HepG2 (cell line): ENCODE measurements at places on chromosomes 3 and 15. TPM values are rescaled to one million over a fixed set of nuclear protein-coding genes. Genes with fewer than 3 reads are reported as not detected.

The PLA2G4E gene
- polyA plus RNA-seq: 0.01 TPM in 1 of 2 replicates, not detected in the other

The EPHB1 gene
- polyA plus RNA-seq: 0.13 and 0.21 TPM in 2 replicates

DNA sequence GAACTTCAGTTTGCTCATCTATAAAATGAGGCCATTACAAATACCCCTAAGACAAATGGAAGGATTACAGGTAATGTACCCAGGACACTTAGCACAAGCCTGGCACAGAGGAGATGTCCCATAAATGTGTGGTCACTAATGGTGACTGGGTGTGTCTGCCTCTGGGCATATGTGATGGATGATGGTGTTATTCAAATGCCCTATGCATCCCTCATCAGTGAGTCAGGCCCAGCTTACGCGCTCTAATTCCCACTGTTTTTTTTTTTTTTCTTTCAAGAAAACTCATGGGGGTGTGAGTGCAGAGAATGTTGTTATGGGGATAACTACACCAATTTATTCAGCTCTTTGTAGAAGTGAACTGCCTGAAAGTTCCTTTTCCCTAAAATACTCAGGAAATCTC is 23.6 kb upstream of the KIF23 start:
- no peak for DNase-seq

- no peak for DNase-seq
Measured at GRCh38 chr3:115804713-115805119, 181.4 kb downstream of the GAP43 start.

GRCh38 chr3:177683586-177683985 is 486.3 kb upstream of the TBL1XR1 start:
- no peak for DNase-seq

DNA sequence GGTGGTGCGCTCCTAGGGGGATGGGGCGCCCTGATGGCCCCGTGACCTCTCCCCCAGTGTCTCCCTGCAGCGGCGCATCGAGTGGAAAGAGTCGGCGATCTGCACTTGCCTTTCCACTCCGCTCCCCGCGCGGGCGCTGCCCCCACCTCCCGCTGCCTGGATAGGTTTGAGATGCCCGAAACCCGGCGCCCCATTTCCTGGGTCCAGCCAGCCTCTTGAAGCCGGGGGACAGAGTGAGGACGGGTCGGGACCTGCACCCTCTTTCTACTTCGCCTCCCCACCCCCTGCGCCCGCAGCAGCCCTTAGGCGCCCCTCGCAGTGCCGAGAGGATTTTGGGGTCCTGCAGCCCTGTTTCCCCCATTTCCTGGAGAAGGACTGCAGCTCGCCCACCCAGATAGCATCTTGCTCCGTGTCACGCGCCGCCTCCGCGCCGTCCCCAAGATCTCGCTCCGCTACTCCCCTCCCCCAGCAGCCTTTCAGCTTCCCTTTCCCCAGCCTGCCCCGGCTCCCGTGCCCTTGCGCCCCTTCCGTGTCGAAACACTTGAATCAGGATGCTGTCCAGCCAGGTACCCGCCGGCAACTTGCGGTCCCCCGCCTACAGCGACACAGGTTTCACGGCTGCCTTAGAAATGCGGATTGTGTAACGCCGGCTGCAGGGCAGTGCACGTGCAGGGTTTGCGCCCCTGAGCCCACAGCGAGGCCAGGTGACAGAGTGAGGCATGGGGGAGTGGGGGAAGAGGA is 519 bp downstream of the ABHD6 start:
- DNase-seq: peak; percentile 48

GRCh38 chr3:184766555-184767261 is 45.3 kb upstream of the VPS8 start:
- DNase-seq: no peak
